Mesothelial cell of epicardium (in vitro differentiated cells): ENCODE measurements at places on chromosomes 5 and 9. TPM values are rescaled to one million over a fixed set of nuclear protein-coding genes. Genes with fewer than 3 reads are reported as not detected.

Gene CARD9
- 3.6 to 4.9 TPM (median 4.0 TPM) in 3 replicates for total RNA-seq

Gene MCIDAS
- total RNA-seq: not detected in 3 replicates

- no peak for DNase-seq
Measured at GRCh38 chr5:179802207-179802883, 4.3 kb downstream of the MGAT4B start.

Gene ORM1
- total RNA-seq: not detected in 3 replicates

Gene POLK
- total RNA-seq: 25.9 to 29.7 TPM (median 29.2 TPM) in 3 replicates

DNA sequence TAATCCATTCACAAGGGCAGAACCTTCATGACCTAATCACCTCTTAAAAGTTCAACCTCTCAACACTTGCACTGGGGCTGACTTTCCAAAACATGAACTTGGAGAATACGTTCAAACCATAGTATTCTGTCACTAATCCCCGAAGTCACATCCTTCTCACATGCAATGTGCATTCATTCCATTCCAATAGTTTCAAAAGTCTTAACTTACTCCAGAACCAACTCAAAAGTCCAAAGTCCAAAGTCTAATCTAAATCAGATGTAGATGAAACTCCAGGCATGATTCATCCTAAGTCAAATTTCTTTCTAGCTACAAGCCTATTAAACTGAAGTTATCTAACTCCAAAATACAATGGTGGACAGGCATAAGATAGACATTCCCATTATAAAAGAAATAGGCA lies 21.7 kb upstream of the ADAMTSL1 start:
- no peak for DNase-seq
